Brain microvascular endothelial cell (primary cell): ENCODE measurements at places on chromosomes 13 and 19.

GRCh38 chr13:112231451-112232083 is 144.6 kb upstream of the SPACA7 start:
- DNase-seq: no peak

DNA sequence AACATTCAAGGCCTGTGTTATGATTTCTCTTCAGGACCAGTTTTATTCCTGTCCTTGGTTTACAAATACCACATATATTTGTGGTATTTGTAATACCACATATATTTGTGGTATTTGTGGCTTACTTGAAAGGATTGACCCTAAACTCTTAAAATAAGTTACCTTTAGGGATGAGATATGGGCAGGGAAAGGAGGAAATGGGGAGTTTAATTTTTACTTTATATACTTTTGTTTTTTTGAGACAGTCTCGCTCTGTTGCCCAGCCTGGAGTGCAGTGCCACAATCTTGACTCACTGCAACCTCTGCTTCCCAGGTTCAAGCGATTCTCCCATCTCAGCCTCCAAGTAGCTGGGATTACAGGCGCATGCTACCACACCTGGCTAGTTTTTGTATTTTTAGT is 2.3 kb upstream of the TGDS start:
- no peak for DNase-seq

GRCh38 chr13:98307463-98308085 is 130.5 kb upstream of the RNF113B start:
- no peak for DNase-seq

- DNase-seq: no peak
These were observed 335.8 kb downstream of the SLITRK1 start for GRCh38 chr13:83546476-83546875.

- DNase-seq: no peak
These were observed 64.5 kb downstream of the ABCC4 start for GRCh38 chr13:95236774-95237173.

DNA sequence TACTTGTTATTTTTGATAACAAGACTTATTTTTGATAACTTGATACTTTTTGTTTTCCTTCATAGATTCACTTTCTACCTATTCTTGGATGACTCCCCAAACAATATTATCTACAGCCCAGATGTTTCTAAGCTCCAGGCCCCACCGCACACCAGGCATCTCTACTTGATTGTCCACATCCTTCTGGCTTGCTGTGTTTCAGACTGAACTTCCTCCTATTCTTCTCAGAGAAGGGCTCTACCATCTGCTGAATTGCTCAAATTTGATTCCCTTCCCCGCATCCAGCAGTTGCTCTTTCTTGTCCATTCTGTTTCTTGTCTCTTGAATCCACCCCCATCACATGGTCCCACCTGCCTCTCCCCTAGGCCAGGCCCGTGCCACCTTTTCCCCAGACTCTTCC is 13.0 kb downstream of the NUDT15 start:
- no peak for DNase-seq
